Activated T-cell treated with anti-CD3 and anti-CD28 coated beads for 24 hours (primary cell): ENCODE measurements at places on chromosomes 2 and 18.

GRCh38 chr2:242022550-242023290 is 153.2 kb downstream of the RTP5 start:
- DNase-seq, result no peak

- DNase-seq, result no peak
Observed at GRCh38 chr2:230967113-230967512, 28.8 kb upstream of the SPATA3 start.

- no peak for DNase-seq
Observed at GRCh38 chr2:206213514-206213845, 53.8 kb downstream of the EEF1B2 start.

DNA sequence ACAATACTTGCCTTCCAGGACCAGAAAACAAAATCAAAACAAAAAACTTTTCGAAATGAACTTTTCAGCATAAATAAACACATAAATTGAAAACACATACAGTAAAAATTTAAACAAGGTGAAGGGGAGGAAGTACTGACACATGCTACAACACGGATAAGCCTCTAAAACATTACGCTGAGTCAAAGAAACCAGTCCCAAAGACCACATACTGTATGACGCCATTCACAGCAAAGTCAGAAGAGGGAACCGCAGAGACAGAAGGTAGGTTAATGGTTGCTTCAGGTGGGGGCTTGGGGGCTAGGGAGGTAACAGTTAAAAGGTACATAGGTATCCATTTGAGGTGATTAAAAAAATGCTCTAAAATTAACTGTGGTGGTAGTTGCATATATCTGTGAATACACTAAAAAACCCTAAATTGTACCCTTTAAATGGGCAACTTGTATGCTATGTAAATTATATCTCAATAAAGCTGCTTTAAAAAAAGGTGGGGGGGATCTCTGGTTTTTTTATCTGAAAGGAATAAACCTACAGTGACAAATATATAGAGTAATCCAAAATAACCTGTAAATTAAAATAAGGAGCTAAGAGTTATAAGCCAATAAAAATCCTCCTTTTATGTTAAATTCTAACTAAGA is 7.1 kb downstream of the COX7A2L start:
- DNase-seq, result no peak

DNA sequence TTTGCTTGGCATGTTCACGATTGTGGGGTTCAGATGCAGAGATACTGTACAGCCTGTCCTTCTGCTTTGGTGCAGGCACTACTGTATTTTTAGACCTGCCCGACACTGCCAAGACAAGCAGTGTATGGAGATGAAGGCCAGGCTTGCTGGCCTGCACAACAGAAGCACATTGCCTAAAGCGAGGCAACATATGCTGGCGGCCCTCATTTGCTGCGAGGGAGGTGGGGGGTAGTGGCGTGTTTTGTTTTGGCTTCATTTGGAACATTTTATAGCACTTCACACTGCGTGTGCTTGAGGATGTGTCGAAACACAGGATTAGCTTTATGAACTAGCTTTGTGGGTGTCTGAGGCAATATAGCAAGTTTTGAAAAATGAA is 27.0 kb downstream of the TMEM182 start:
- no peak for DNase-seq
